ENCODE measurements at places on chromosomes 1 and 21.

DNA sequence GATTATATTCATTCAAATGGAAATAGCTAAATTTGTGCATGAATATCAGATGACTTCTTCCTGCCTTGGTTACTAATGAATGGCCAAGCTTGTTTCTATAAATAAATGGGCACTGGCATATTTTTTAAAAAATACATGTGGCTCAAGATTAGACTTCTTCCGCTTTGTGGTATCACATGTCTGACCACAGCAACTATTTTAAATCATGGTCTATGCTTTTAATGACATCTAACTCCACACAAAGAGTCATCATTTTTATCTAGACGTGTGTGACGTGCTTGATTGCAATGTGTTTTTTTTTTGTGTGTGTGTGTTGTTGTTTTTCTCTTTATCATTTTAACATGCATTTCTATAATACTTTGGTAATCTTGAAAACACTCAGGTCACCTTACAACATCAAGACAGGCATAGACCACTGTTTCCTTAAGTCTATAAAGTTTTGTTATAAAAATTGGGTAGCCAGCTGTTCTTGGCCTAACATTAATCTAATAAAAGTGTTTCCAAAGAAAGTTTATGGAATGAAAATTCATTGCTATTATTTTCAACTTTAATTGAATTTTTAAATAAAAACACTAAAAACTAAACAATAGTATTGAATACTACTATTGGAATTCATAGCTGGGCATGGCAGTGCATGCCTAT lies 29.5 kb downstream of the RGS1 start:
- no peak for DNase-seq

DNA sequence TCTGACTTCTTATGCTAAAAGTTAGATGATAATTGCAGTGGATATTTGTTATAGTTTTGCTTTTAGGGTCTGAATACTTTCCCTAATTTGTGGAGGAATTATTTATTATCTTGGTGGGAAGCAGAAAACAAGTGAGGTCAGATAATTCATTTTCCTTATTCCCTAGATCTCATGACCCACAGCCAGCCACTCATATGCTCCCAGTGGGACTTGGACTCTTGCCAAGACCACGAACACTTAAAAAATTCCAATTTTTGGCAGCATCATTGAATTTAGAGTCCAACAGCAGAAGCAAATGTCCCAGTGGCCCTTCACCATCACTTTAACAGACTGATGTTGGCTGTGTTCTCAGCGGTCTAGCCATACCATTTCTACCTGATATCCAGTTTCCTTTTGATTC lies 204.2 kb downstream of the HMCN1 start:
- no peak for DNase-seq

DNA sequence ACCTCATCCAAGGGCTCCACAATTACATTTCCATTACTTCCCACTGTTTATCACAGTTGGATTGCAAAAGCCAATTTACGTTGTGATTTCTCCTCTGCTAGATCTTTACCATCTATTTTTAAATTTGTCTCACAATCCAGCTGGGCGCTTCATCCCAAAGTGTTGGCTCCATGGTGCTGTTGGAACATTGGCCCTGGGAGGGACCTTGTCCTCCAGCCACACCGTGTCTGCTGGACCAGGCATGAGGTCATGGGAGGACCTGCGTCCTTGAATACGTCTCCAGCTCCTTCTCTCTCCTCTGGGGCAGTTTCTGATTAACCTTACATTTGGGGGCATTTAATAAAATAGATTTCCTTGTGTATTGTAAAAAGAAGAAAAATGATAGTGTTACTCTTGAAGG lies 125.4 kb downstream of the KCNJ6 start:
- DNase-seq = no peak

DNA sequence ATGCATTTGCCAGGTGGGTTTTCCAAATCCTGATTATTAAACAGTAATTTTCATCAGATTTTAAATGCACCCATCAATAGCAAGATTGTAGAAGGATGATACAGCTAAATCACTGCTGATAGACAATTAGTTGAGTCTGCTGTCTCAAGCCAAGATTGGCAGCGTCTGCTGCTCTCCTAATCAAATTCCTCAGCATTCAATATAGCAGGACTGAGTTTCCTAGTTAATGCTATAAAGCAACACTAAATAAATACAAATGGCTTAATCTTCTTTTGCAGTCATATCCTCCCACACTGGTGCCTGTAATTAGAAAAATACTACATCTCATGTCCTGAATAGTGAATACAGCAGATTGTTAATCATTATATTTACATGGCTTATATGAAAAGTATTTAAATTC lies 1028.8 kb downstream of the ADGRL2 start:
- no peak for DNase-seq

GRCh38 chr1:21337928-21338572 lies 47.8 kb upstream of the ECE1 start:
- DNase-seq = no peak

DNA sequence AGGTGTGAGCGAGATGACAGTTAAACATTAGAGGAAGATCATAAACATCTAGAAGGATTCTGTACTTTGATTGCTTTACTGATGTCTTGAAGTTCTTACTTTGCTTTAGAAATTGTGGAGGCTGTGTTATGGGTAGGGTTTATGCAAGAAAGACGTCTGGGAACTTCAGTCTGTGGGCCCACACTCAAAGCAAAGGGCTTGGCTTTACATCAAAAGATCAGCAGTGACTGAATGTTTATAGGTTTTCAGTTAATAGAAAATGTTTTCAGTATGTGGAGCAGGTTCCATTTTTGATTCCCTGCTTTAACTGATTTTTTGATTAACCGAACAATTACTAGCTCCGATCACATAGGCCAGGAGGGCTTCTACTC lies 31.9 kb downstream of the PEX14 start:
- DNase-seq = no peak

- no peak for DNase-seq
Measured at GRCh38 chr1:48341221-48341620, 118.7 kb downstream of the SLC5A9 start.

- peak; percentile 8 for DNase-seq
Measured at GRCh38 chr21:25421321-25422028, 185.8 kb downstream of the MRPL39 start.

- no peak for DNase-seq
Measured at GRCh38 chr1:2388004-2388913, 3.1 kb downstream of the MORN1 start.

- DNase-seq = no peak
Measured at GRCh38 chr1:67431156-67431765, 1.1 kb upstream of the SERBP1 start.

GRCh38 chr1:220335668-220336067 lies 63.4 kb upstream of the RAB3GAP2 start:
- no peak for DNase-seq

- DNase-seq = peak; percentile 6
Measured at GRCh38 chr1:112251766-112252506, 144.1 kb upstream of the CTTNBP2NL start.

GRCh38 chr1:154901591-154901990 lies 31.5 kb upstream of the KCNN3 start:
- no peak for DNase-seq

DNA sequence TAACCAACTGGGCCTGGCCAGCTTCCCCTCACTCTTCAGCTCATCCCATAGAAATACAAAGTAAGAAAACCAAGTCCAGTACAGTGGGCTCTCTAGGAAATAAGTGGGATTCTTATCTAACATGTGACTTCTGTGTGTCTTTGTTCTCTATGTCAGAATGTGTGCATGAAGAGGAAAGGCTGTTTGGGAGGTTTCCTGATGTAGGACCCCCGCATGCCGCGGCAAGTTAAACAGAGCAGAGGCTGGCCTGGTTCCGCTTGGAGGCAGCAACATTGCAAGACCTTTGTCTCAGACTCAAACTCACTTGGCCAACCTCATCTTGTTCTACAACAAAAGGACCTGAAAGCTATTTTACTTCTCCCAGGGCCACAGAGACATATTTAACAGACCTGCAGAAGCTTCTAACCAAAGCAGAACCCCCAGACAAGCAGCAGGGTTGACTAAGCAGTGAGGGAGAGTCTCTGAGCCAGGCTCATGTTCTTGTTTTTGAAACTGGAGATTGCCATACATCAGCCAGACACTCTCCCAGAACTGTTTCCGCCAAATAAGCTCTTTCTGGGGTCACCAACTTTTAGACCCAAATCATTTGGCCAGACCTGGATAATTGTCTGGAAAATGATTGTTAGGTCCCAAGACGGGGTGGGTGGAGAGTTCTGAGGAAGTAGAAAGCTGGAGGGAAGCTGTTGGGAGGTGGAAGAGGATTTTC lies 6.2 kb downstream of the MTARC2 start:
- no peak for DNase-seq

DNA sequence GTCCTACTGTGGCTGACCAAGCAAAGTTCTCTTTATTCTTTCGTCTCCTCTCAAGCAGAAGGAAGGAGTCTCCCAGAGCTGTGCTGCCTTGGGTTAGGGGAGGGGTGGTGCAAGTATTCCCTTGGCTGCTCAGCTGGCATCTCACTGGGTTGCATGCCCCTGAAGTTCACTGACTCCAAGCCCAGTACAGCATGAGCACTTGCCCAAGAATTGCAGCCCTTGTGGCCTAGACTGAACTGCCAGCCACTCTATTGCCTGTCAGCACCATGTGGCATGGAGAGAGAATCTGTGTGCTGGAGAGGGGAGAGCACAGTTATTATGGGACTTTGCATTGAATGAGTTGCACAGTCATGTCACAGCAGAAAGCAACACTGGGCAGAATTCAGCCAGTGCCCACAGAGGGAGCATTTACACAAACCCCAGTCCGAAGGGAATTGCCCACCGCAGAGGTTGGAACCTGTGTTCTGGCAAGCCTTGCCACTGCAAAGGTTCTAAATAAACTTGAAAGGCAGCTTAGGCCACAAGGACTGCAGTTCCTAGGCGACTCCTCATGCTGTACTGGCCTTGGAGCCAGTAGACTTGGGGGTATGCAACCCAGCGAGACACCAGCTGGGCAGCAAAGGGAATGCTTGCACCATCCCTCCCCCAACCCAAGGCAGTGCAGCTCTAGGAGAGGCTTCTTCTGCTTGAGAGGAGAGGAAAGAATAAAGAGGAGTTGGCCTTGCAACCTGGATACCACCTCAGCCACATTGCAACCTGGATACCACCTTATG lies 28.8 kb downstream of the DR1 start:
- no peak for DNase-seq

GRCh38 chr1:186626356-186626932 lies 53.8 kb downstream of the PTGS2 start:
- DNase-seq = no peak

DNA sequence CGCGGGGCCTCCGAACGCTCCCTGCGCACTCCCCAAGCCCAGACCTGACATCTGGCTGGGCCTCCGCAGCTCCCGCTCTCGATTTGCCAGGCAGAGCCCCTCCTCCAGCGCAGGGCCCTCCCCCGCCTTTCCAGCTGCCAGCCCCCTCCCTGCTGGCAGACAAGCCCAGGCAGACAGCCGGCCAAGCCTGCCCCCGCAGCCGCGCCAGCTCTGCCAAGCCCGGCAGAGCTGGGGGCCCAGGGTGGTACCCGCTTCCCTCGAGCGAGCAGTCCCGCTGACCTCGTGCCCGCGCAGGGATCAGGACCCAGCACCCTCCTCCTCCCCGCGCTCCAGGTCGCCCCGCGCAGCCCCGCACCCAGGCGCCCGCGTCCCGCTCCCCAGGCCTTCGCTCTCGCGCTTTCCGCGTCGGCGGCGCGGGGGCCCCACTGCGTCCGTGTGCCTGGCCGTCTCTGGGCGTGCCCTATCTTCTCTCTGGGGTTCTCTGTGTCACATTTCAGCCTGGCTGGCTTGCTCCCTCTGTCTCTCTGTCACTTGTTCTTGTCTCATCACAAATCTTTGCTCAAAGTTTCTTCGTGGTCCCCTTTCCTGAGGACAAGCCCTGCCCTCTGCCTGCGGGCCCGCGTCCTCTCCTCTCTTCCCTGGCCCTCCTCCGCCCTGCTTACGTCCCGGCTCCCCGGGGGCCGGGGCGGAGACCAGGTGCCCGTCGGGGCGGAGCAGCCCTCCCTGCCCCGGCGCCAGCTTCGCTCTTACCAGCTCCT lies 580 bp downstream of the INKA2 start:
- peak; percentile 62 for DNase-seq

DNA sequence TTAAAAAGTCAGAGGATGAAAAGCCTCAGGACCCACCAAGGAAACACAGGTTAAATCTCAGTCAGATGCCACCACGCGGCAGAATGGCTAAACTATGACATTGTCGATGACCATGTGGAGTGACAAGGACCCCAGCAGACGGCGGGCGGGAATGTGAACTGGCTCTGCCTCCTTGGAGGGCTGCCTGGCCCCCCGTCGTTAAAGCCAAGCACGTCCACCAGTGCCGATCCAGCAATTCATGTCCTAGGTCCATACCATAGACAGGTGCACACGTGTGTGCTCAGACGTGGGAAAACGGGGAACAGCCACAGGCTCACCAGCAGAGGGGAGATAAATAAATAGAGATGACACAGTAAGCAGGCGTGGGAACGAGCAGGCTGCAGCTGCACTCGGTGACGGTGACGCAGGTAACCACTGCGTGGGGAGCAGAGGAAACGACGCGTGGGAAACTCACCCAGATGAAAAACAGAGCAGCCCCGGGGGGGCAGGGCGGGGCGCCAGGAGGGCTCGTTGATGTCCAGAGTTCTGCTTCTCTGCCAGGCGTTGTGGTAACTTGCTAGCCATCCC lies 28.3 kb upstream of the PCBP3 start:
- DNase-seq = peak; percentile 39

- no peak for DNase-seq
Measured at GRCh38 chr1:30466026-30466425, 257.4 kb downstream of the MATN1 start.

DNA sequence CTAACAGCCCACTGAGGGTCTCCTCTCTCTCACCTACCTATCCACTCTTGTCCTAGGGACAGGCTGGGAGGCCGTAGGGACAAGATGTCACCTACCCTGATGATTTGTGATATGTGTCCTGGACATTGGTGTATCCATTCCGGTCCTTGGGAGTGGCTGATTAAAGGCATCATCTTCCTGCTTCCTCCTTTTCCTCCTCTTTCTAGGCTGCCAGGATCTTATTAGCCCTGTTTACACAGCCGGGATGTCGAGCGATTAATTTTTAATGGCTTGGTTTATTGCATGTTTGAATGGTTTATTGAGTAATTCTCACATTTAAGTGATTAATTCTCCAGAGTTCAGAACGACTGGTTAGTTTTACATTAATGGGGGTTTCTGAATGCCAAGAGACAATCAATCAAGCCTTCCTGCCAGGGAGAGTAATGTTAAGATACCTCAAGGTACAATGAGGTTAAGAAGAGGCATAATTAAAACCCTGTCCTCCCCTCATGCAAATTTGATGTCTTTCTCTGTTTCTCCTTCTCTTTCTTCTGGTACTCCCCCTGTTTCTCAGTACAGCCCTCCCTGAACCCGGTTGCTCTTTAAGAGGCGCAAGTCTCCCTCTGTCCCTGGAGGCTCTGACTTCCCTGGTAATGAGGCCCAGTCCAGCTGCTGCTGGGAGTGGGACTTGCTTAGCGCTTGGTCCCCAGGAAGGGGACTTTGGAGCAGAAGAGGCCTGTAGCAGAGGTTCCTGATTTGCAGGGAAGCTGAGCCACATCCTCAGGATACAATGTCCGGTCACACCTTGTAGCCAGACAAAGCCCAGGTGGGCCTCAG lies 50.9 kb downstream of the ACTL8 start:
- no peak for DNase-seq

DNA sequence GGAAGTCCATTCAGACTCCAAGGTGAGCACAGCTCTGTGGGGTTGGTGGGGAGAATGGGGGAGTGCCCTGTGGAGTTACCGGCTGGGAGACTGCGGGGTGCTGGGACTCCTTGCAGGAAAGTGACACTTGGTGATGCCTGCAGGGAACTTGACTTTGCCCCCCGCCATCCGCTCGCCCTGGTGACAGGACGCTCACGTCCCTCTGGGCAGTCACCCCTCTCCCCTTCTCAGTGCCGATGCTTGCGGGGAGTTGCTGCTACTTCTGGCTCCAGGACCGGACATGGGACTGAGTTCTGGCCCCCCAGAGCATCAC lies 209.5 kb upstream of the C1orf174 start:
- no peak for DNase-seq

Measured in skeletal muscle cell (primary cell).